ENCODE measurements at places on chromosomes 12 and 14. TPM values are rescaled to one million over a fixed set of nuclear protein-coding genes. Genes with fewer than 3 reads are reported as not detected.

GRCh38 chr12:114547636-114548035 lies 136.3 kb downstream of the TBX3 start:
- no peak for DNase-seq

DNA sequence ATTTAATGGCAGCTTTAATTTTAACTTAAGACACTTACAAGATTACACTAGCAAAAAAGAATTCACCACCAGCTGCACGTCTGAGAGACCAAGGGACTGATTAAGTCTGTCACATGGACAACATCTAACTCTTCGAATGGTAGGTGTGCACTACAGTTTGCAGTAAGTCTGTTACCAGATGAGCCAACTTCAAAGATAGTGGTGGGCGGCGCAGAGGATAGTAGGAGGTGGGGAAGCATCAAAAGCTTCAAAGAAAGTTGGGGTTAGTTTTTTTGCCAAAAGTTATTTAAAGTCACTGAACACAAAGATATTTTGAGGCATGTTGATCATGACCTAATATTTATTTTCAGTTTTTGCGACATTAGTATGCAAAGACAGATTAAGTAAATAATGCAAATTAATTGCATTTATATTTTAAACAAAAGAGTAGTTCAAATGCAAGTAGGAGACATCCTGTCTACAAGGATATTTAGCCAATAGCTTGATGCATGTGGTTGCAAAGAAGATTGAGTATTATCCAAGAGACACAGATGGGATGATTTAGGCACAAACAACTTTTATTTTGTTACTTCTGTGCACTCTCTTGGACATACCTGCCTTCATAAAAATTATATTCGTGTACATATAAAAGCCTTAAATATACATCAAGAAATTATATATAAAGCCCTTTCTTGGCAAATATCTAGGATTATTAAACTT lies 327.7 kb downstream of the BMP4 start:
- DNase-seq = no peak

The VRTN gene
- total RNA-seq = not detected

- DNase-seq = no peak
Observed at GRCh38 chr12:64716371-64716770, 42.8 kb downstream of the GNS start.

The P2RX7 gene
- 2.3 TPM for total RNA-seq

The SERPINA3 gene
- 0.73 TPM for total RNA-seq

GRCh38 chr12:820336-820735 lies 68.0 kb downstream of the WNK1 start:
- no peak for DNase-seq

DNA sequence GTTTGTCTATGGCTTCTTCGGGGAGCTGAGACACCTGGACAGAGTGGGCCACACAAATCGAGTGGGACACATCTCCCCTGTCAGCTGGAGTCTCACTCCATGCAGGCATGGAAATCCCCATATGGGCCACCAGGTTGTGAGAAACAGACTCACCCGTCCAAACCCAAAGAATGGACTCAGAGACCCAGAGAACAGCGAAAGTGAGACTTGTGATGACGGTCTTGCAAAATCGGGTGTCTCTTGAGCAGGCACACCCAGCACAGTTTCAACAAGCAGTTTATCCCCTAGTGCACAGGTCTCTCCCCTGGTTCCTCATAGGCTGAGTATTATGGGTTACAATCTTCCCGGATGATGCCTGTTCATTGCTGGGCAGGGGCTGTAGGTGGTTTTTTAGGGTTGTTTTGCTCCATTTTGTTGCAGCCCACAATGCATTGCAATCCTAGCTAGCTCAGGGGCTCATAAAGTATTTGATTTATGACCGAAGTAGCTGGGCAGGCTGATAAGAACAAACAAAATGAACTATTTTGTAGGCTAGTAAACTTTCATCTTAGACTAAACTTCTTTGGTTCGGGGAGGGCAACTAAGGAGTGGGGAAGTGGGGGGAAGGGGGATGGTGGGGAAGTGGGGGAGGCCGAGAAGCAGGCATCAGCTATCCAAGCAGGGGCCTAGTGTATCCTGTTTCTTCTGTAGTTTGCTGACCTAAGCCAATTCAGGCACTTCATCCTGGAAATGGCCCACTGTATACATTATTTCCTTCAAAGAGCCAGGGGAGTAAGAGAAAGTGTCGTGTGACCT lies 45.3 kb downstream of the IQSEC3 start:
- DNase-seq = no peak

- no peak for DNase-seq
Observed at GRCh38 chr12:6386038-6386437, 2.1 kb downstream of the LTBR start.

- no peak for DNase-seq
Observed at GRCh38 chr14:48974994-48975393, 611.2 kb downstream of the RPS29 start.

The IAPP gene
- not detected for total RNA-seq

The PTCSC3 gene
- not detected for total RNA-seq

- DNase-seq = no peak
Observed at GRCh38 chr14:75980856-75981255, 939 bp downstream of the TGFB3 start.

DNA sequence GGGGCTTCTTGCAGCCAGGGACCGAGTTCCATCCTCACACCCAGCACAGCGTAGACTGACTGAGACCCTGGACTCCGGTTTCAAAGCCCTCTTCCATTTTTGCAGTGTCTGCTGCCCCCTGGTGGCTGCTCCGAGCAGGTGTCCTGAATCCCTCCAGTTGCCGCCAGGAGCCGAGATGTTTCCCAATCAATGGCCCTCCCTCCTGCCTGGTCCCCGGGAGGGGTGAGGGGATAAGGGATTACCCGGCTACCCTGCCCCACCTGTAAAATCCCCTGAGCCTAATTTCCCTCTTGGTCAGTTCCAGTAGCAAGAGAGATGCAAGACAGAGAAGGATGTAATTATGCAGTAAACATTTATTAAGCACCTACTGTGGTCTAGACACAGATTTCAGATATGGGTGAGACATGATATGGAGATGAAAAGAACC lies 55.0 kb downstream of the PHETA1 start:
- DNase-seq = peak; percentile 74

The RERG gene
- total RNA-seq = 20.7 TPM

The GLIPR1L1 gene
- not detected for total RNA-seq

DNA sequence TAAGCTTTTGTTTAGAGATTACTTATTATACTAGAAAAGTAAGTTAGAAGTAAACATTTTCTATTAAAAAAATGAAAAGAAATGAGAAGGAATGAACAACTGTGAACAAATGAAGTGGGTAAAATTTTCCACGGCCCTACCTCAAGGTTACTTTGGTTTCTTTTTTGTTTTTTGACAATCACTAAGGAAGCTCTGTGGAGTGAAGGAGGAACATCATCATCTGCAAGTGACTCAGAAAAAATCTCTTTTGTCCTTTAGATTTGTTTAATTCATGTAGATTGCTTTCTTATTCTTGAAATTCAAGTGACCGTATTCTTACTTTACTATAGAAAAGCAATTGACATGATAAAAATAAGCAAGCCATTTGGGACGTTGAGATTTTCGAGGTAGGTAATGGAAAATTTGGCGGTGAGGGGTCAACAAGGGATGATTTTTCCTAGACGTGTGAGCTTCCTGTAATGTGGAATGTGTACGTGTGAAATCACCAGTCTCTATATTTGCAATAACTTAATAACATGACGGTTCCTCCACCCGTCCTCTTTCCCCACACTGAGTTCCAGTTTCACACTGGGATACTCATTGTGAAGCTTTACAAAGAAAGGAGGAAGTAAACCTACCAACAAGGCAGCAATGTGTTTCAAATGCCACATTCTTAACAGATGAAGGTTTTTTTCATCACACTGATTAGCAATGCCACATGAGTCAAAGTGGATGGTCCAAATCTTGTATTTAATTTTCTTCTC lies 62.3 kb upstream of the EGLN3 start:
- DNase-seq = no peak

DNA sequence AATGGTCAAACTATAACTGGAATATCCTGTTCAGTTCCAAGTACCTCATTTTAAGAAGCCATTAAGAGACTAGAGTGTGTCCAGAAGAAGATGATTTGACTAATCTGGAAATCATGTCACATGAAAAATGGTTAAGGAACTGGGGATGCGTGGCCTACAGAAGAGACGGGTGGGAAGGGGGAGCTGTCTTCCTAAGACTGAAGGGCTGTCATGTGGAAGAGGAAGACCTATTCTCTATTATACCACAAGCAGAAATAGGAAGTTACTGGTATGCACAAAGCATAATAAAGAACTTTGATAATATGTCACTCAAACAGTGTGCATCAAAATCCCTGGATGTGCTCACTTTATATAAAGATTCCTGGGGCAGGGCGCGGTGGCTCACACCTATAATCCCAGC lies 50.3 kb downstream of the HECTD4 start:
- no peak for DNase-seq

- no peak for DNase-seq
Observed at GRCh38 chr14:77832297-77832696, 32.4 kb downstream of the ADCK1 start.

- DNase-seq = no peak
Observed at GRCh38 chr12:39301422-39301821, 141.5 kb downstream of the KIF21A start.

DNA sequence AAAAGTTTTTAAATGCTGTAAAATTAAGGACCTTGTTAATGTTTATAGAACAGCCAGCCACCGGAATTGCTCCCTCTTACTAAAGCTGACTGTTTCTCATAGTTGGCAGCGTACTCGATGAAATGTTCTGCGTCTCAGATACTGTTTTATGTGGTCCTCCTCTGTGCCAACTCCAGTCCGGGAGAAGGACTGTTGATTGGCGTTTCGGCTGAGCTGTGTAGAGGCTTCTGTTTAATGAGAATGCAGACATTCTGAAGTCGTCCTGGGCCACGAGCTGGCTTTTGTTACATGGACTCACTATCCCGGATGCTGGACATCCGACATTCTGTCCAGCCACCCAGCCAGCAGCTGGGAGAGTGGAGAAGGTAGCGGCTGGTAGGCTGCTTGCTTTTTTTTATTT lies 75.4 kb downstream of the WDR20 start:
- peak; percentile 54 for DNase-seq

DNA sequence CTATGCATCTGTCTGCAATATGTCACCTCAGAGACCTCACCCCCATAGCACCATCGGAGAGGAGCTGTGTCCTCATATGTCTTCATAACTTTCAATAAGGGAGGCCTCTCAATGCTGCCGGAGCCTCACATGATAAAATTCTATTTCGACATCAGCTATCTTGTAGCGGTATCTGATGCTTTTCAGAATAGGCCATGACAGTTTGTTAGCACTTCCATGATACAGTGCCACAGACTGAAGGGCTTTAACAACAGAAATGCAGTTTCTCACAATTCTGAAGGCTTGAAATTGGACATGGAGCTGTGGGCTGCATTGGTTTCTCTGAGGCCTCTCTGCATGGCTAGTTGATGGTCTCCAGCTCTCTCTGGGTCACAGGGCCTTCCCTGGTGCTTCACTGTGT lies 125.0 kb upstream of the PZP start:
- no peak for DNase-seq

- DNase-seq = no peak
Observed at GRCh38 chr12:107349008-107349747, 255.8 kb upstream of the CRY1 start.

The IKZF4 gene
- 4.9 TPM for total RNA-seq

The CLEC6A gene
- not detected for total RNA-seq

The GLT8D2 gene
- 9.2 TPM for total RNA-seq

DNA sequence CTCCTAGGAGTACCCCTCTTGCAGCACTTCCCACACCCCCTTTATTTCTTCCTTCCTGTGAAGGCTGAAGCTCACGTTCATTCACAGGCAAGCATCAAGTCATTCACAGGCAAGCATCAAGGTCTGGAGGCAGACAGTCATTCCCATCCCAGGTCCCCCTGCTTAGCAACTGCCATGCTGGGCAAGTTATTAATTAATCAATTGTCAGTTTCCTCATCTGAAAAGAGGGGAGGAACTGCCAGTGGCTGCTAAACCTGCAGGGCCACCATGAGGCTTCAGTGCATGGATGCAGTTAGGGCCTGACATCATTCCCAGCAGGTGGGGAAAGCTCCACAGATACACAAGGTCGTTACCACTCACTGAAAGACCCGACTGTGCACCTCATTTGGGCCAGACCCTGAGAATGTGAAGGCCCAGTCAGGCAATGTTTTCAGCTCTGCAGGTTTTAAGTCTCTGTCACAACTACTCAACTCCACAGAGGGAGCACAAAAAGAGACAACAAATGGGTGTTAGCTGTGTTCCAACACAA lies 85.0 kb upstream of the GPR68 start:
- DNase-seq = no peak

DNA sequence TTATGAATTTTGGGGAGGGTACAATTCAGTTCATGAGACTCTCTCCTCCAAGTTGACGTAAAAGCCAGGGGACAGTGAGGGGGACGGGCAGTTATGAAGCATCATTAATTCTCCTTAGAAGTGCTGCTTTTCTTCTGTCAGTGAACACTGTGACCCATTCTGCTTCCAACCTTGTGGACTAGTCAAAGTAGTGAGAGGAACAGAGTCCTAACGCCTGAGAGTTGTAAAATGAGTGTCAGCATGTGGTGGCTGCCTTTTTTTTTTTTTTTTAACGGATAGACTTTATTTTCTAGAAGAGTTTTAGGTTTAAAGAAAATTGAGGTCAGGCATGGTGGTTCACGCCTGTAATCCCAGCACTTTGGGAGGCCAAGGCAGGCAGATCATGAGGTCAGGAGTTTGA lies 15.5 kb downstream of the RESF1 start:
- no peak for DNase-seq

GRCh38 chr14:36661506-36662257 lies at the start of gene PAX9:
TSS of gene PAX9 (plus strand) at chr14:36661860. CDS start at chr14:36662090, 230 bp downstream.
- peak; percentile 31 for DNase-seq

The VWF gene
- total RNA-seq = 23.2 TPM

All from cerebellum (tissue), 4 donors.